Body of pancreas (tissue), 4 donors: ENCODE measurements at places on chromosomes 4 and X.

GRCh38 chr4:168604496-168605373, 107.9 kb downstream of the PALLD start:
- no peak for DNase-seq

DNA sequence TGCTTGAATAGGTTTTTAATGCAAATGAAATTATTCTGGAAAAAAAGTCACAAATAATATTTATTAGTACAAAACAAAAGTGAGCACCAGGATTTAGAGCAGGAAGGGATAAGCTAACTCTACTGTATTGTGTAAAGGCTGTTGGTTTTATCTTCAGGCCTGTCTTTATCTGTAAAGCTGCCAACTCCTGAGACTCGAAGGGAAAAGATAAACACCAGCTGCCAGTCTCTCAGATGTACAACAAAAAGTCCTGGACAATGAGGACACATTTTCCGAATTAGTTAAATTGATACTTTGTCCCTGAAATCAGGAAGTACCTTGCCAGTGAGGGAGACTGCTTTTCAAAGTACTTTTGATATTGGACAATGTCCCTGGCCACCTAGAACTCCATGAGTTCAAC, 8.8 kb downstream of the DDX60 start:
- no peak for DNase-seq

DNA sequence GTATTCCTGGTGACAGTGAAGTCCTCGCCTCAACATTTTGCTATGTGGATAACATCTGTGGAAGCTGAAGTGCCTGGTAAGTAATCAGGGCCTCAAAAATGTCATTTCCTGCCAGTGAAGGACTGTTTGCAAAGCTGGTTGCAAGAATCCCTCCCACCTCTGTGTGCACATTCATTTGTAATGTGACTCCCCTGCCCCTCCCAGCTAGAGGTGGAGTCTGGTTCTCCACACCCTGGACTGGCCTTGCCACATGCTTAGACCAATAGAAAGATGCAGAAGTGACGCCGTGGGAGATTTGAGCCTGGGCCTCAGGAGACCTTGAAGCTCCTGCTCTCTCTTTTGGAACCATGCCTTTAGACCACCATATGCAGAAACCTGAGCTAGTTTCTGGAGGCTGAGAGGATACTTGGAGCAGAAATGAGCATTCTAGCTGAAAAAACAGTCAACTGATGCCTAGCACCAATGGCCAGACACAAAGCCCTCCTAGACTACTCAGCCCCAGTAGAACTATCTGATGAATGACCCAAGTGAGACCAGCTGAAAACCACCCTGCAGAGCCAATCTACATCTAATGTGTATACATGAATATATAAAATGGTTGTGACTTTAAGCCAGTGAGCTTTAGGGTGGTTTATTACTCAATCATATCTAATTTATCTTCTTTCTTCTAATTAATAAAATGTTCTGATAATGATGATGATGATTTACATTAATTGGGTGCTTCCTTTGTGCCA, 47.8 kb upstream of the CRMP1 start:
- no peak for DNase-seq

GRCh38 chrX:13863324-13863723, 46.4 kb upstream of the GPM6B start:
- no peak for DNase-seq

- DNase-seq = peak; percentile 86
Observed at GRCh38 chr4:139651282-139652194, 14.1 kb upstream of the MGST2 start.

- peak; percentile 57 for DNase-seq
Observed at GRCh38 chrX:39688576-39689375, 409.0 kb downstream of the BCOR start.

DNA sequence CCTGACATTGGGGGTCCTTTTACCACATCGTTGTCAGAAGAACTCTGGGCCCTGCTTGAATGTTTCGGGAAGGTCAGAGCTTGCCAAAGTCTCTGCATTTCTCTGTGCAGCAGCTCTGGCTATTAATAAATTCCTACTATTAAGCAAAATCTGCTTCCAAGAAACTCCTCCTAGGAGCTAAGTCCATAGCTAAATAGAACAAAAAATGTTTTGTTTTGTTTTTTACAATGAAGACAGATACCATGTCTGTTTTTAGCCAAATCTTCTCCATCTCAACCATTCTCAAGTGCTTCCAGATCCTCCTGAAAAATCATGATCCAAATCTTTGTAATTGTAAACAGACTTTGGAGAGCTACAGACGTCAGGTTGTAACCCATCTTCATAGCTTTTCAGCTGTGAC, 161.6 kb downstream of the SPATA18 start:
- DNase-seq = no peak

DNA sequence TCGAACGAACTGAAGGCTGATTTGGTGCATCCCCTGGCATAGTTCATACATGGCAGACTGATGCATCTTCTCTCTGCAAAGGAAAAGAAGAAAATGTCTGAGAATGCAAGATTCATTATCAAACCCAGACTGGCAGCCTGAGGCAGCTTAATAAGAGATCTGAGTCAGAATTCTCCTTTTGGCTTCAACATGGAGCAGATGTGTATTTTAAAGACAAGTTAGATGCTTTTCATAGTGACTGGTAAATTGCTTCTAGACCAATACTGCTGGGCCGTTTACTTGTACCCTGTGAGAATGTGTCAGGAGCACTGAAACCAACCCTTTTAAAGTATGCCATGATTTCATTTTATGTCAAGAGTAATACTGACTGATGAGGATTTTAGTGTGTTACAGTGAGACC, 322.0 kb downstream of the NR3C2 start:
- no peak for DNase-seq

DNA sequence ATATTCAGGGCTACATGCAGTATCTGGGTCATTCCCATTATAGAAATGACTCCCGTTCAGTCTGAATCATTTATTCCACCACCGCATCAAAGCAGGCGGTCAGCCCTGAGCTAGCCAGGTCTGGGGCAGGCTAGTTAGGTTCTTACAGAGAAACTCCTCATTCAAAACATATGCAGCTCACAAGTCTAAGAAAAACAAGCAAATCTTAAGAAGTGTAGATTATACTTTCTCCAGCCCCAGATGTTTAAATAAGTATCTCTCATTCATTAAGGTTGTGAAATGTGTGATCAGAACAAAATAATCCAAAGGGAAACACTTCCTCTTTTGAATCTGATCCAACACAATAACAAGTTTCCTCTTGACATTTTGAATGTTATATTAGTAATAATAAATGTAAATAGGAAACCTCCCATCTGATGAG, 441.9 kb downstream of the INPP4B start:
- no peak for DNase-seq

DNA sequence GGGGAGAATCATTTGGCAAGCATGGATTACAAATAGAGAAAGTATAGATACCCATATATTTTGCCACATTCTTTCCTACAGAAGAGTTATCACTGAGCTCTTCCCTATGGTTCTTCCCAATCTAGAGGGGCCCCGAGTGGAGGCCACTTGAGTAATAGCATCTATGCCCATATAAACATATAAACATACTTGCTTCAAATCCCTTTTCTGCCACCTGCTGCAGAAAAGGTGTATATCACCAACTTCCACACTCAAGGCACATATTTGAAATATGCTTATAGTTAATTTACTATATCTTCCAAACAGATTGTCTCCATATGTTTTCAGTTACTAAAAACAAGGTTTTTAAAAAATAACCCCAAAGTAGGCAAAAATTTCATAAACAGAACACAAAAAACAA, 642.8 kb upstream of the DIPK2B start:
- DNase-seq = no peak
